ENCODE measurements at places on chromosomes 2 and 18.

DNA sequence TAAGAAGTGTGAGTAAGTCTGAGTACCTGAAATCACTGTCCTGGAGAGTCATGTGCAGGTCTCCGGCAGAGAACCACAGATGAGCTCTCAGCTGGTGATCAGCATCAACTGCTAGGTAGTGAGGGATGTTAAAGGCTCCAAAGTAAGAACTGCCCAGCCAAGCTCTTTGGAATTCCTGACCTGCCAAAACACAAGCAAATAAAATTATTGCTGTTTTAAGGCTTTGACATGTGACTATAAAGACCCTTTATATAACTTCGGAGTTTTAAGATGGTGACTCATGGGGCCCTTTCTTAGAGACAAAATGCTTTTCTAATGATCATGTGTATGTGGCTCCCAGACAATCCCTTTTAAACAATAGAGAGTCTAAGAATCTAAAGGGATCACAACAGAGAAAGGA, 855.7 kb downstream of the TRIB2 start:
- DNase-seq = no peak

DNA sequence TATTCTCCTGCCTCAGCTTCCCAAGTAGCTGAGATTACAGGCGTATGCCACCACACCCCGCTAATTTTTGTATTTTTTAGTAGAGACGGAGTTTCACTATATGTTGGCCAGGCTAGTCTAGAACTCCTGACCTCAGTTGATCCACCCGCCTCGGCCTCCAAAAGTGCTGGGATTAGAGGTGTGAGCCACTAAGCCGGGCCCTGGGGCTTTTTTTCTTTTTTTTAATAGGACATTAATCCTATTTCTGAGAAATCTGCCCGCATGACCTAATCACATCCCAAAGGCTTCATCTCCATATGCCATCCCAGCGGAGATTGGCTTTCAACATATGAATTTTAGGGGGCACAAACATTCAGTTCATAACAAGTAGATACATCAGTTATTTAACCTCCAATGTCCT, 128.6 kb downstream of the CNTNAP5 start:
- DNase-seq = no peak

GRCh38 chr2:65024149-65024829, 31.9 kb upstream of the CEP68 start:
- DNase-seq = no peak

GRCh38 chr2:36477315-36477714, 120.7 kb downstream of the FEZ2 start:
- DNase-seq = no peak

DNA sequence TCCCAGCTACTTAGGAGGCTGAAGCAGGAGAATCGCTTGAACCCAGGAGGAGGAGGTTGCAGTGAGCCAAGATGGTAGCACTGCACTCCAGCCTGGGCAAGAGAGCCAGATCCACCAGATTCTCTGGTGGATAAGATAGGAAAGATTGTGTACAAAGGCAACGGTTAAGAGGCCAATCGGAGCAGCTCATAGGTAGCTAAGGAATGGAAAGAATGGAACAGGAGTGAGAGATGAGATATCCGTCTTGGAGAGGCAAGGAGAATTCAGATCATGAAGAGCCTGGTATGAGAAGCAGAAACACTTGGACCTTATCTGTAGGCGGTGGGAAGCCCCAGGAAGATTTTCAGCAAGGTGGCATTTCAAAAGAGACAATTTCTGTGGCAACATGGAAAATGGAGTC, 27.1 kb downstream of the TTR start:
- DNase-seq = no peak

DNA sequence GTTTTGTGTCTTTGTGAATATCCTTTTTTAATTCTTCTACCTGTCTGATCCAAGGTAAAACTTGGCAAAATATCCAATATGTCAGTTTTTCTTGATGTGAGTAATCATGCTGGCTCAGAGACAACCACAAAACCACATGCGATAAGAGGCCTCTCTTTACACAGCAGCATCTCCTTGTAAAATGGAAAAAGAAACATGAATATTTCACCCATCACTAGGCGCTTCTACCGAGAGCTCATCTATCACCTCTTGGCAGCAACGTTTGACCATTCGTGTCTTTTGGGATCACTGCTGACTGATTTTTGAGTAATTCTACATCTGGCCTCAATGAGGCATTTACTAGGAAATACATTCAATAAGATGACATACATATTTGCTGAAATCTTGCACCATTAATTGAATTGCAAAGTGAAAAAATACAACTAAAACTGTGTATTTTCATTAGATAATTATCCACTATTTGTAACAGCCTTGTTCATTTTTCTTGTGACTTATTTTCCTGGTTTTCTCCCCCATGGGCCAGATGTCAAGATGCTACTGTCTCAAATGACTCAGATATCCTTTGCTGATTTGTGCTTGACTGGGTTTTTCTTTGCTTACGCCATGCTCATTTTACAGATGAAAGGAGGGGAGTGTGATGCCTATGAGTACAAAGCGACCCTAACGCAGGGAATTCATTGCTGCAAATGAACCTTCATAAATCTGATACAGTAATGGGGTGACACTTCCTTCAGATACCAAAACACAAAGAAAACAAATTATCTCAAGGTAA, 467.5 kb downstream of the FBXO15 start:
- no peak for DNase-seq

GRCh38 chr2:23023722-23024121, 361.3 kb upstream of the KLHL29 start:
- DNase-seq = no peak

DNA sequence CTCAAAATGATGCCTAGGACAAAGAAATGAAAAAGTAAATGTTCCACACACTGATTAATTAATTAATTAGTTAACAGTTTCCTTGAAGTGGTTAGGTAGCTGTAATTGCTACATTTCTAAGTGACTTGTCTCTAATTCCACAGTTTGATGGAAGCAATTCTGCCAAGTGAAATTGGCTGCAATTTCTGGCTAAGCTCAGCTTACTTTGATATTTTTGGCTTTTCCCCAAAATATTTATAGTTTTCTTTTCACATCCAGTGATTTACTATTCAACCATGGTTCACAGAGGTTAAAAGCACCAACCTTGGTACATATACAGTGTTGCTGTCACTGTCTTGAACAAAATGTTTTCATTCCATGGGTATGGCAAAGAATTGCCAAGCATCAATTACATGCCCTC, 459.5 kb upstream of the CDH20 start:
- DNase-seq = no peak

DNA sequence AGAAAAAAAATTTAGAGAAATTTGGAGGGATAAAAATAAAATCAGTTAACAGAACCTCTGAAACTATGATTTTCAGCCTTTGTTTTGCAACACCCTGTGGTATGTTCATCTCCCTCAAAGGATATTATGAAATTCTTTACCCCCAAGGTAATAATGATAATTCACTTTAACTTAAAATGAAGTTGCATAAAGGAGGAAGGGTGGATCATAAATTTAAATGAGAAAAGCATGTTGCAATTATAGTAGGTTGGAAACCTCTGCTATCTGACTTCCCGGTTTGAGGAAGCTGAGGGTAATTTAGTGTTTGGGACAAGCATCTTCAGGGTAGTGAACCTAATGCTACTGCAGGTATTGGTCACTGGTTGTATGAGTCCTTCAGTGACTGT, 102.9 kb downstream of the BABAM2 start:
- DNase-seq = no peak

DNA sequence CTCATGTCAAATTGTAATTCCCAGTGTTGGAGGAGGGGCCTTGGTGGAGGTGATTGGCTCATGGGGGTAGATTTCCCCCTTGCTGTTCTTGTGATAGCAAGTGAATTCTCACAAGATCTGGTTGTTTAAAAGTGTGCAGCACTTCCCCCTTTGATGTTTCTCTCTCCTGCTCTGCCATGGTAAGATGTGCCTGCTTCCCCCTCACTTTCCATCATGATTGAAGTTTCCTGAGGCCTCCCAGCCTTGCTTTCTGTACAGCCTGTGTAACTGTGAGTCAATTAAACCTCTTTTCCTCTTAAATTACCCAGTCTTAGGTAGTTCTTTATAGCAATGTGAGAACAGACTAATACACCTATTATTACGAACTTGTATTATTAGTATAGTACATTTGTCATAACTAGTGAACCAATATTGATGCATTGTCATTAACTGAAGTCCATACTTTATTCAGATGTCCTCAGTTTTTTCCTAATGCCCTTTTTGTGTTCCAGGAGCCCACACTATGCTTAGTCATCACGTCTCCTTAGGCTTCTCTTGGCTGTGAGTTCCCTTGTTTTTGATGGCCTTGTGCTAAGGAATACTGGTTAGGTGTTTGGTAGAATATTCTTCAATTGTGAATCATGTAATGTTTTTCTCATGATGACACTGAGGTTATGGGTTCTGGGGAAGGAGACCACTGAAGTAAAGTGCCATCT, 4.5 kb upstream of the MAP3K2 start:
- no peak for DNase-seq

DNA sequence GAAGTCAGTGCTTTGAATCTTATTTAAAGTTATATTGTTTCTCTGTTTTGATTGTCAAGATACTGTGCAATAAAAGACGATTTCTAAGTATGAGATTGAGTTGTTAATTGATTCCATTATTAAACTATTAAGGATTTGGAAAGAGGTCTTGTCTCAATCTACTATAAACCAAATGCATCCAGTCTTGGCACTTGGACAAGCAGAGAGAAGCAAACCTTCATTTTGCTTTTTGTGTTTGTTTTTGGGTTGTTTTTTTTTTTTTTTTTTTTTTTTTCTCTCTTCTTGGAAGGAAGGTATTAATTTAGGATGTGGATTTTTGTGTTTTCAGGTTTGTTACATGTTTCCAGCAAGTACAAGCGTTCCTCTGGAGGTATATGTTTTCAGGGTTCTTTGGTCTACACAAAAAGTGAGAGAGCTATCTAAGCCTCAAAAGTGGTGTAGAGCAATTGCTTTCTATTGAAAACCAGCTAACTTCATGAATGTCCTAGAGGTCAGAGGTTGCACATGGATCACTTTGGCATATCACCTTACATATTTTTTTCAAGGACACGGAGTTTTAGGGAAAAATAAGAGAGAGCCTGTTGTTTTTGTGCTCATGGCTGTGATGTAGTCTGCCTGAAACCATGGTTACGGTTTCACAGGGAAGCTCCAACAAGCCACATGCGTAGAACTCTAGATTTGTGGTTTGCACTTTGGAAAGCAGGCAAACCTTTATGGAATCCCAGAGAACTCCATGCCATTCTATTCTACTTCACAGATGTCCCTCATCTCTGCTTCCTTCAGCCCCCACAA, 1.8 kb downstream of the PRKCE start:
- no peak for DNase-seq
